ENCODE measurements at places on chromosomes 12 and 14.

GRCh38 chr14:70981000-70981952, 74.0 kb downstream of the PCNX1 start:
- no peak for DNase-seq

DNA sequence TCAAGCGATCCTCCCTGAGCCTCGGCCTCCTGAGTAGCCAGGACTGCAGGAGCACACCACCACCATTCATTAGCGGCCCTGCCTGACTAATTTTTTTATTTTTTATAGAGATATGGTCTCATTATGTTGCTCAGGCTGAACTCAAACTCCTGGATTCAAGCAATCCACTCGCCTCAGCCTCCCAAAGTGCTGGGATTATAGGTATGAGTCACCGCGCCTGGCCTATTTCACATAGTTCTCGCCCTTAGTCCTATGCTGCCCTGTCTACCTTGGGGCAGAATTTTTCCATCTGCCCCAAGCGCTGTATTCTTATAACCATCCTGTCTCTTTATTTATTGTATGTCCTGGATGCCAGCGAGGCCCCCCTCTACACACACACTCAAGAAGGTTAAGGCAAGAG, 50.9 kb upstream of the BCL2L14 start:
- no peak for DNase-seq

- DNase-seq: no peak
Observed at GRCh38 chr12:11564984-11565651, 84.4 kb upstream of the ETV6 start.

GRCh38 chr12:49827401-49828099, 663 bp downstream of the NCKAP5L start:
- DNase-seq: peak; percentile 18

DNA sequence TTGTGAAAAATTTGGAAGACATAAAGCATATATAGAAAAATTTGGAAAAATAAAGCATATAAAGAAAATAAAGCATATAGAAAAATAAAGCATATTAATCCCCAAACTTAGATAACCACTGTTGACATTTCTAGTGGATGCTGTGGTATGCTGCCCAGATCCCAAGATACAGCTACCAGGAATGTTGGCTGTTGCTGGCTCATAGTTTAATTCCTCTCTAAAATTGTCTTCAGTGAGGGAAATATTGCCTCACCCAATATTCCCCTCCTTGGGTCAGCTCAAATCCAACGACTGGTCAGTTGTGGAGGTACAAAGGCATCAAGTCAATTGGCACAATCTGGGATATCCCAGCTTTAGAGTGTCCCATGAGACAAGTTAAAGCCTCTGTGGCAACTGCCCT, 10.1 kb upstream of the KICS2 start:
- no peak for DNase-seq

DNA sequence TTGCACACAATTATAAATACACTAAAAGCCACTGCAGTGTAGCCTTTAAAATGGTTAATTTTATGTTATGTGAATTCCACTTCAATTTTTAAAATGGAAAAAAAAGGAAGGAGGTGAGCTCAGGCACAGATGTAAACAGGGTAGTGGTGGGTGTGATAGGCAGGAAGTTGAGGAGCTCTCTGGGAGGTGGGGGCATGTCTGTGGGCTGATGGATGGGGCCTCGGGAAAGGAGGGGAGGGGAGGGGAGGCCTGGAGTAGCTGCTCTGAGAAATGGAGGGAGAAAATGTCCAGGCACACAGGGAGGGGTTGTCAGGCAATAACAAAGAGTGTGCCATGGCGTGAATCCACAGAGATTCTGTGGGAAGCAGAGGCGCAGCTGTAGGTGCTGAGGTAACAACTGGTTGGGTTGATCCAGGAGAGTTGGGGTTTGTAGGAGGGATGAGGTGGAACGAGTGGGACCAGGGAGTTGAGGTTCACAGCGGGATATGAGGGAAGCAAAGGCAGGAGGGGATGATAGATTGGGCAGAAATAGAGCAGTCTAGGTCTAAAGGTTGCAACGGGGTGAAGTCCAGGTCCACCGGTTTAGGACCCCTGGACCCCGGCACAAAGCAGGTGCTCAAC, 57.2 kb downstream of the LTBP2 start:
- no peak for DNase-seq

DNA sequence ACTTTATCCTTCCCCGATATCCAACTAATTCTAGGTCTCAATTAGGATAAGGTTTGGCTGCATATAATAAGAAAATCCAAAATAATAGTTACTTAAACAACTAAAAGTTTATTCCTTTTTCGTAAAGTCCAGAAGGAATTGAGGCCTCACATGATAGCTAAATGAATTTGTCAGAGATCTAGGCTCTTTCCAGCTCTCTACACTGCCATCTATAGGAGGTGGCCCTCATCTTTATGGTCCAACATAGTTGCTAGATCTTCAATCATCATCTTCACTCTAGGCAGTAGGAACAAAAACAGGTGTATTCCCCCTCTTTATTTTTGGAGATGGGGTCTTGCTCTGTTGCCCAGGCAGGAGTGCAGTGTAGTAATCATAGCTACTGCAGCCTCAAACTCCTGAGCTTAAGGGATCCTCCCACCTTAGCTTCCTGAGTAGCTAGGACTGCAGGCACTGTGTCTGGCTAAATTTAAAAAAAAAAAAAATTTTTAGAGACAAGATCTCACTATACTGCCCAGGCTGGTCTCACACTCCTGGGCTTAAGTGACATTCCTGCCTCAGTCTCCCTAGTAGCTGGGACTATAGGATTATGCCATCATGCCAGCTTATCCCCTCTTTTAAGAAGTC, 46.5 kb upstream of the SAV1 start:
- peak; percentile 40 for DNase-seq

GRCh38 chr14:50829489-50830043, 1.4 kb downstream of the NIN start:
- no peak for DNase-seq
